Panc1 (cell line): ENCODE measurements at places on chromosomes 6 and 20. TPM values are rescaled to one million over a fixed set of nuclear protein-coding genes. Genes with fewer than 3 reads are reported as not detected.

Gene RNF8
- 21.1 TPM for total RNA-seq

Gene PRR18
- total RNA-seq: 0.23 TPM

Gene PAK5
- total RNA-seq: not detected

Gene MYL9
- 107 TPM for total RNA-seq

Gene ANKRD60
- not detected for total RNA-seq

Gene WFDC10B
- not detected for total RNA-seq

Gene LIME1
- total RNA-seq: 15.2 TPM

Gene HLA-DRA
- total RNA-seq: 1.7 TPM

Gene RNF5
- total RNA-seq: 82.3 TPM

Gene E2F1
- 64.2 TPM for total RNA-seq

Gene OR2B6
- total RNA-seq: 0.26 TPM

Gene TP53TG5
- total RNA-seq: not detected

Gene PTCHD4
- not detected for total RNA-seq

Gene SGK2
- 0.90 TPM for total RNA-seq

Gene VSX1
- total RNA-seq: 0.21 TPM

Gene PLAGL1
- 24.3 TPM for total RNA-seq

Gene GNL1
- total RNA-seq: 90.6 TPM

Gene PCK1
- total RNA-seq: 0.21 TPM

Gene HLA-DRB1
- total RNA-seq: 1.1 TPM

Gene PNPLA1
- not detected for total RNA-seq

Gene CNPY3
- total RNA-seq: 72.8 TPM

Gene HLA-DRB5
- not detected for total RNA-seq

Gene GSTA1
- 0.28 TPM for total RNA-seq

Gene WFDC12
- total RNA-seq: not detected

Gene SEMG1
- not detected for total RNA-seq

Gene GSTA2
- not detected for total RNA-seq
